Fibroblast of skin of left quadriceps (primary cell): ENCODE measurements at places on chromosomes 4 and X.

GRCh38 chrX:40104985-40105834 lies 7.5 kb upstream of the BCOR start:
- no peak for DNase-seq

DNA sequence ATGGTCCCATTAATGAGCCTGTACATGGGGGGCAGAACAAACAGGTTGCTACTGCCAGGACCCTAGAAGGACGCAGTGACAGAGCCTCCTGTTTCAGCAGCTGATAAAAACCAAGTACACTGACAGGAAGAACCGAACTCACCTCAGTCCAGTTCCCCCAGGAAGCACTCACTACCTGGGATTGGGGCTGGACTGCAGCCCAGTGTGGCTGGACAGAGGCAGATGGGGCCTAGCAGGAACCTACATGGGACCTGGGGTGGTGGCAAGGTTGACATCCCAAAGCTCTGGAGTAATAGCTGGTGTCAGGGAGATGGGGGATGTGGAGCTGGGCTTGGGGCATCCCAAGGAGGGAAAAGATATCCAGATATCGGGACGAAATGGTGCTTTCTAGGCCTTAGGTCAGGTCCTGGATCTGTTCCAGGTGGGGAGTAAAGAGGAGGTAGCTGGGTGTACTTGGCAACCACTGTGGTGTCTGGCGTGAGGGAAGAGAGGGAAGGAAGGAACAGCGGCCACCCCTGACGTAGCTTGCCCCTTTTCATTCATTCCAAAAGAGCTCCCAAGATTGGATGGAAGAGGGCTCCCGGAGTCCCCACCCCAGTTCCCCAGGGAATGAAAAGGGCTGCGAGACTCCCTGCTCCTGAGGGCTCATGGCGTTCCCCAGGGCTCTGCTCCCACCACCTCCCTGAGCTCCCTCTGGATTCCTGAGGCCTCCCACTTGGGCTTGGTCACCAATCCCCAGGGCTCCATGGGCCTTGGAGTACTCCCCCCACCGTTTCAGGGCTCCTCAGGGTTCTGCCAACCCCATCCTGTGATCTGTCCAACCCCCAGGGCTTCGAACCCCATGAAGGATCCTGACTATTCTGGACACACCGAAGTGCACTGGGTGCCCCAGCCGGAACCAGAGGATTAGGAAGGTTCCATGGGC lies 4.5 kb downstream of the EMD start:
- DNase-seq: no peak

DNA sequence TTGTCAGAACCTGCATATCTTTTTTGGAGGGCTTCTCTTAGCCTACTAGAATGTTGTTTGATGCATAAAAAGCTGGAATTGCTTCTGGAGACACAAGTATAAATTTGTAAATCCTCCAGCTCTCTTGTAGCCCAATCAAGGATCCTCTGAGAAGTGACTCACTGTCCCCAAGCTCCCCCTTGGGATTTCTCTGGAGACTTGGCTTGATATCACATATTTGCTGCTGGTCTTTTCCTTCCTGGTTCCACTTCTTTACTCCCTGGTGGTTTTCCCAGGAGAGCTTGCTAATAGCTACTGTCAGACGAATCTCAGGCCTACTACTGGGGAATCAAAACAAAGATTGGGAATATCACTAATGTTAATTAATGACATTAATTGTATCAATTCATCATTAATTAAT lies 173.1 kb downstream of the STK32B start:
- no peak for DNase-seq

DNA sequence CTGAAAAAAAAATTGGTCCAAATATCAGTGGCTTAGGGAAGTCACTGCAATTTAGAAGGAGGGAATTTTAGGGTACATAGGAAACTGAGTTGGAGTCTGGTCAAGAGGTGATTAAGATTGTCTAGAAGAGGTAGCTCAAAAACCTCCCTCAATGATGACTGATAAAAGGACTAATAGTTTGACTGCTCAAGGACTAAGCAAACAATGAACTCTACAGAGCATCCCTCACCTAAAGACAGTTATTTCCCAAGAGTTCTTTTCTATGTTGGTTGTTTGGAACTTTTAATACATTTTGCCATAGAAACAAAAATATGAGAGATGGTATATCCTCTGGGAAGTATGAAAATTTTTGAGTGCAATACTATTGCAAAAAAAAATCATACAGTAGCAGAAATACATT lies 35.7 kb downstream of the MAOB start:
- no peak for DNase-seq

DNA sequence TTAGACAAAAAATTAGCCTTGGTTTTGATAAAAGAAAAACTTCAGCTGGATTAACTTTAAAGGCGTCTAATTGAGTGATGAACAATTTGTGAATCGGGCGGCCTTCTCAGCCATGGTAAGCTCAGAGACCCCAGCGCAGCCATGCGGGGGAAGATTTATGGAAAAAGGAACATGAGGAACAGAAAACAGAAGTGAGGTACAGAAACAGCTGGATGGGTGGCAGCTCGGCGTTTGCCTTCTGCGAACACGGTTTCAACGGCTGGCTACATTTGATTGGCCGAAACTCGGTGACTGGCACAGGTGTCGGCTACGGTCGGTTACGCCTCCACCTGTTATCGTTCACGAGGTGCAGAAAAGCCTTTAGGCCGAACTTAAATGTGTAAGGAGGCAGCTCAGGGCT lies 401.4 kb upstream of the FAT1 start:
- no peak for DNase-seq

- no peak for DNase-seq
These were observed 18.0 kb downstream of the LYAR start for GRCh38 chr4:4271912-4272311.

- DNase-seq: no peak
These were observed at the start of gene CHRNA9 for GRCh38 chr4:40334591-40335524. TSS of gene CHRNA9 (plus strand) at chr4:40335333. CDS start at chr4:40335468, 135 bp downstream.

DNA sequence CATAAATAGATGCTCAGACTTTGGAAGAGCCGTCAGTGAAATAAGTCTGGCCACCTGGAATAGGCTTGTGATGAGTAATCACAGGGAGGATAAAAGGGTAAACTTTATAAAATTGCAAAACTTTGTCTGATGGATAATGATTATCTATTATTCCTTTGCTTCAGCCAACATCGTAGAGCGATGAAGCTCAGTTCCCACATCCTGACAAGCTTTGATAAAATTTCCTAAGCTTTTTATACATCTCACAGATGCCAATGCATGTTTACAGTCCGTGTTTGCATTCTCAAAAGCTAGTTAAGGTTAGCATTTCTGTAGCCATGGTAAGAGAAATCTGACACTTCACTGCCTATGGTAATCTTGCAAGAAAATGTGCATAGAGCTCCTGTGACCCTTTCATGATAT lies 15.4 kb upstream of the UGDH start:
- DNase-seq: no peak

DNA sequence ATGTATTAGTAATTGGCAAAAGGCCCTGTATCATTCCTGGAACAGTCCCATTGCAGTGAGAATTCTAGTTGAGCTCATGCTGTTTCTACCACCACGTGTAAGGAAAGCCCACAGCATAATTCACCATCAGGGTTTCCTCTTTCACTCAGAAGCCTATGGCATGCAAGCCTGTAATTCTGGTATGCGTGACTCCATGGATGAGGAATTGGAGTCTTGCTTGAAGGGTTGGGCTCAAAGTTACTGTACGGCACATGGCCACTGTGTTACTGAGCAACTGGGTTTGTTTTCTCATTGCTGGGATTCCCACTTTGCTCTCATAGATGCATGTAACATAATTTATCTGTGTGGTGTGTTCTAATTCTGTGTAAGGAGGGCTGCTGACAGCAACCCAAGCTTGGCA lies 132.3 kb upstream of the NR3C2 start:
- peak; percentile 10 for DNase-seq

DNA sequence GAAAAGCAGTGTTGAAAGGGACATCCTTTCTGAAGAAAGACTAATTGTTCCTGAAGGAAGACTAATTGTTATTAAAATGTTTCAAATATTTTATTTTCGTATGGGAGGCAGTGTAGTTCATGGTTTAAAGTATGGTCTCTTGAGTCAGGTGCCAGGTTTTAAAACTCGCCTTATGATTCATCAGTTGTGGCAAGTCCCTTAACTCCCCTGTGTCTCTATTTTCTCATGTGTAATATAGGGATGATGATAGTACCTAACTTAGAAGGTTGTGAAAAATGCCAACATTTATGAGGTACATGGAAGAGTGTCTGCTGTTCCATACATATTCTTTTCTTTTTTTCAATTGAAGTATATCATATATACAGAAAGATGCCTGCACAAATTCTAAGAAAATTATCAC lies 414.2 kb upstream of the DIPK2B start:
- DNase-seq: no peak
